Right renal pelvis (tissue), 4 donors: ENCODE measurements at places on chromosomes 6 and 20. TPM values are rescaled to one million over a fixed set of nuclear protein-coding genes. Genes with fewer than 3 reads are reported as not detected.

IPCEF1 gene
- polyA plus RNA-seq: 6.9 TPM

TP53INP2 gene
- 14.7 TPM for polyA plus RNA-seq

LY86 gene
- polyA plus RNA-seq: 1.2 TPM

FILIP1 gene
- 2.8 TPM for polyA plus RNA-seq

TFAP2B gene
- polyA plus RNA-seq: 13.2 TPM

- DNase-seq: no peak
These were observed 220.8 kb downstream of the ERMARD start for GRCh38 chr6:169972101-169972651.

GRCh38 chr6:43082806-43083655 is 6.9 kb downstream of the PTK7 start:
- DNase-seq: no peak

DNA sequence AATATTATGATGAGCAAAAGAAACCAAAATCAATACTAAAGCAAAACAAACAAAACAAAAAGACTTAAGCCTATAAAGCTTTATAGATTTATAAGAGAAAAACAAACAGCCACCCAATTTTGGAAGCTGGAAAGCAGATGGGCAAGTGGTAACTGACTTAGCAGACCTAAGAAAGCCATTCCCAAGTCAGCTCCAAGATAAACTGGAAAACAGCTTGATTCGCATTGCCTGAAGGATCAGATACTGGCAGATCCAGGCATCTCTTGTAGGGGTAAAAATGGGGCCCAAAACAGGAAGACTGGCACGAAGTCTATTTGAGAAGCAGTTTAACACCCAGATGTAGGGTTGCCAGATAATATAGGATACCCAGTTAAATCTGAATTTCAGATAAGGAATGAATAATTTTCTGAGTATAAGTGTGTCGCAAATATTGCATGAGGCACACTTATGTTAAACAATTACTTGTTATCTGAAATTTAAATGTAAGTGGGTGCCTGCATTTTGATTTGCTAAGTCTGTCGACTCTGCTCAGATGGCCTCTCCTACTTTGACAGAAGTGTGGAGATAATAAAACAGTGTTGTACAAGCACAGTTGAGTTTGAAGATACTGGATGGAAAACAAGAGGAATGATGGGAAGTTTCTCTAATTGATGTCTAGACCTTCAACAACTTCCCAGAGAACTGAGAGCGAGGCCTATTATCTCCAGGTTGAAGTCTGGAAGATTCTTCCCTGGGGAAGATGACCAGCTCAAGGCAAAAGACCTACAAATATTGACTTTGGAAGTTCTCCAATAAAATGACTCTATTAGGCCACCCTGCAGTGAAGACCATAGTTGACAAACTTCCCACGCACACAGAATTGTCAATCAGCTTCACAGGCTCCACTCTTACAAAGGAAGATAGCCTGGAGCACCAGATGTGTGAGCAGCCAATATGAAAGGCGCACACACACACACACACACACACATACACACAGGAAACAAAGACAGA is 113.4 kb downstream of the FAM50B start:
- no peak for DNase-seq

GRCh38 chr6:16137451-16137801 is 8.5 kb downstream of the MYLIP start:
- DNase-seq: no peak

DNA sequence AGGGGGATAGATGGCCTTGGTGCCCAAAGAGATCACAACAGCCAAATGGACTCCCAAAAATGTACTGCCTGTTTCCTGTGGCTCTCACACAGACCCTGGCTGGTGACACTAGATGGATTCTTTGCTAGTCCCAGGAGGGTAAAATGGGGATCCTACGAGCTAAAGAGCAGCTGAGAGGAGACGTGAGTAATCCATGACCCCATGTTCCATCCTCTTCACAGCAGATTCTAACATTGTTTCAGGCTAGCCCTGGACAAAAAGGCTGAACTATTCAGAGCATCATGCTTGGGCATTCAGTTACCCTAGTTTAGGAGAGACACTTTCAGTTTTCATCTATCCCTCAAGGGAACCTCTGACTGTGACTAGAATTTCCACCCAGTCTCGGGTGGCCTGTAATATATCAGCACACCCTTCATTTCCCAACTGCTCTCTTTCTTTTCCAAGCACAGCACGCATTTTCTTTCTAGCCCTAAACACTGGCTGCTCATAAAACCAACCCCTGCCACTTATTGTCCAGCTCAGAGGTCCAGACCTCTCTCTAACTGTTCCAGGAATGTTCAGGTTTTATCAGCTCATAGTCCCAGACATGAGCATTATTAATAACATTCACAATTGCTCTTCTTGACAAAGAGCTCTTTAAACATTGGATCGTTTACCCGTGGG is 48.5 kb downstream of the SLC22A1 start:
- DNase-seq: no peak

DNA sequence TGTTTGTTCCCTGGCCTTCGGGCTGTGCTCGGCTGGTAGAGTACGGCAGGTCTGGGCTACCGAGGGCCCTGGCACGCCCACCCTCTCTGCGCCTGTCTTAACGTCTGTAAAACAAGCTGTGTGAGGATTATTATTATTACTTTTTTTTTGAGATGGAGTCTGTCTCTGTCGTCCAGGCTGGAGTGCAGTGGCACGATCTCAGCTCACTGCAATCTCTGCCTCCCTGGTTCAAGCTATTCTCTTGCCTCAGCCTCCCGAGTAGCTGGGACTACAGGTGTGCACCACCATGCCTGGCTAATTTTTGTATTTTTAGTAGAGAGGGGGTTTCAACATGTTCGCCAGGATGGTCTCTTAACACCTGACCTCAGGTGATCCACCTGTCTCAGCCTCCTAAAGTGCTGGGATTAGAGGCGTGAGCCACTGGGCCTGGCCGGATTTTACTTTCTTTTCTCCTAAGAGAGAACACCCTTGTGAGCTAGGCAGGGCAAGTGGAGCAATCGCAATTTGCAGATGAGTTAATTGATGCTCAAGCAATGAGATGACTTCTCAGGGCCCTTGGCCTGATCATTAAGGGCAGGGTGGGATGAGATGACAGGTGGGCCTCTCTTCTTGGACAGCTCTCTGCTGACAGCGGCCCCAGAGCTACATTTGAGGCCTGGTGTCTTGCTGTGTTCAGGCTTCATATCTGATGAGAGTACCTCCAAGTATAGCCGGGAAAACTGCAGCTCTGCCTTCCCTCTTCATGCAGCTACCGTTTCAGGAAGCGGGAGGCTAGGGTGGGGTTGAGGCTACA is 859 bp upstream of the SMIM29 start:
- DNase-seq: no peak

DNA sequence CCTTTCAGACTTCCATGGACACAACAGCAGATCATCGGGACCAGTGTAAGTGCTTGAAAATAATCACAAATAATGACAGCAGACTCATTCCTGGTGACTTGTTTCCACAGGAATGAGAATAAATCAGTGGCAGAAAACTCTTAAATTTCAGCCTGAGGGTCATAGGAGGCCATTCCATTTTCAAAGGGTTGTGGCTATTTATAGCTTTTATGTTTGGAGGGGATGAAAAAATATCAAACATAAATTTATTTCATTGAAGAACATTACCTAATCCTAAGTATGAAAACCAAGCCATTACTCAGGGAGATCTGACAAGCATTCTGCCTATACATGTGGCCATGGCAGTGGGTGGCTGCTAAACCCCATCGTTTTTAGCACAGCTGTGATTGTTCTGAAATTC is 173.6 kb upstream of the CNR1 start:
- DNase-seq: no peak

GRCh38 chr6:502761-503160 is 111.2 kb downstream of the IRF4 start:
- DNase-seq: no peak
